ENCODE measurements at places on chromosomes 7 and 10.

DNA sequence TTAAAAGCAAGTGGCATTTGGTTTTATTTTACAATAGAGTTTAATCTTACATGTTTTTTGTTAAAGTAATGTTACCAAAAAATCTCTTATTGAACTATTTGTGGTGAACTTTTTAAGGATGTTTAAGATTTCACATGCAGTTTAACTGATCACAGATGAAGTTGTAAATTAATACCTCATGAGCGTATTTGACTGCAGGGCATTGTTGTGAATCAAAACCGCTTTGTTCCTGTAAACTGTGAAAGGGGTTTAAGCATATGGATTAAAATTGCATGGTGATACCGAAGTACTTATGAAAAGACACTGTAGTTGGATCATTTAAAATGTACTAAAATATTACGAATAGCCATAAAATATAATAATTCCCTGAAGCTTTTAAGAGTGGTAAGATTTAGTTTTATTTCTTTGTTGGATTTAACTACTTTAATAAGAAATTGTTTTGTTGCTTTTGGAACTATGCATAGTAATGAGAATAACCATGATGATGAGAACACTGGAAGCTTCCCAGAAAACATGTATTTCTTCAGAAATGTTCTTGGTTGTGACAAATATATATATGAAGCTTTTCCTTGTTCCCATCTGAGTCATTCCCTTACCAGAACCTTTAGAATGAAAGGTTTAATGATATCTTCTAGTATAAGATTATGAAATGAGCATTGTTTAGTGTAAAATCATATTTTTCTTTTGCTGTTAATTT lies 131.3 kb downstream of the ADK start:
- H3K27ac ChIP-seq: no peak overlapping the region
- no peak overlapping the region for H3K4me3 ChIP-seq
- H3K36me3 ChIP-seq: no peaks in the 10 kb centered on the region

GRCh38 chr7:4083513-4083912 lies 598.6 kb upstream of the FOXK1 start:
- peaks cover 8% of the 10 kb centered on the region for H3K36me3 ChIP-seq
- no peaks in the 10 kb centered on the region for H3K27me3 ChIP-seq
- H3K4me1 ChIP-seq: no peaks in the 10 kb centered on the region
- H3K27ac ChIP-seq: no peak overlapping the region

- no peak overlapping the region for H3K4me3 ChIP-seq
- H3K4me1 ChIP-seq: peaks cover 20% of the 10 kb centered on the region
- H3K27ac ChIP-seq: no peak overlapping the region
- H3K36me3 ChIP-seq: peaks cover 35% of the 10 kb centered on the region
- DNase-seq: no peak
- H3K27me3 ChIP-seq: no peaks in the 10 kb centered on the region
Observed at GRCh38 chr7:107944411-107945169, 53.6 kb downstream of the DLD start.

DNA sequence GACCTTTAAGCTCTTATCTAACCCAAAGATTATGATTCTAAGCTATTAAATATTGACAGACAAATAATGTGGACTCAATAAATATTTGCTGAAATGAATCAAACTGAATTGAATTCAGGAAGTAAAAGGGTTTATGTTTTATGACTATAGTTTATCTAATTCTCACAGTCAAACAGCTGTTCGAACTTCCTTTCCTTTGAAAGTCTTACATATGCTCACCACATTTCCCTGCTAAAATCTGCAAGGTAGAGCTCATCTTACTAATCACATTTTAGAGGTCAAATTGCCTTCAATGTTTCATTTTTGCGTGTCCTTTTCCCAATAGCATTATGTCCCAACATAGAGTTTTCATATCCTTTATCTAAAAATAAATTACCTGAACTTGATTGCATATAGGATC lies 154.9 kb upstream of the PPP1R3A start:
- H3K27me3 ChIP-seq: no peaks in the 10 kb centered on the region
- H3K27ac ChIP-seq: no peak overlapping the region
- H3K36me3 ChIP-seq: no peaks in the 10 kb centered on the region
- DNase-seq: no peak
- no peak overlapping the region for H3K4me3 ChIP-seq

- no peaks in the 10 kb centered on the region for H3K36me3 ChIP-seq
- H3K4me1 ChIP-seq: peaks cover 13% of the 10 kb centered on the region
- no peak overlapping the region for H3K27ac ChIP-seq
- peak overlapping the region; percentile 59 for H3K4me3 ChIP-seq
- H3K27me3 ChIP-seq: peaks cover 5% of the 10 kb centered on the region
- DNase-seq: peak; percentile 81
Observed at GRCh38 chr7:131110297-131111080, 217.2 kb upstream of the MKLN1 start.

GRCh38 chr10:17659365-17659764 lies 15.4 kb downstream of the STAM start:
- H3K27me3 ChIP-seq: no peaks in the 10 kb centered on the region
- no peak for DNase-seq
- H3K27ac ChIP-seq: no peak overlapping the region
- no peak overlapping the region for H3K4me3 ChIP-seq
- H3K4me1 ChIP-seq: peaks cover 5% of the 10 kb centered on the region

DNA sequence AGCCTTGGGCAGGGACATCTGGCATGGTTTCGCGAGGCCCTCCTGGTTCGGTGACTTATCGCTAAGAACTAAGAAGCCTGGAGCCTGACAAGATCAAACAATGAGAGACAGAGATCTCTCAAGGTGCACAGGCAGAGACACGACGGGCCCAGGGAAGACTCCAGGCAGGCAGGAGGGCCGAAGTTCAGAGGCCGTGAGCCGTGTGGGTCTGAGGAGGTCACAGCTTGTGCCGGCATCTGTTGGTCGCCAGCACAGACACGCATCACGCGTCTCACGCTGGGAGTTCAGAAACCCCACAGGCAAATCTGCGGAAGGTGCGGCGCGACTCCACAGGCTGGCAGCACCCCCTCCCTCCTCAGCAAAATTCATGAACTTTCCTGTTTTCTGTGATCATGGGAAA lies 314.0 kb downstream of the DNAJB6 start:
- no peaks in the 10 kb centered on the region for H3K36me3 ChIP-seq
- H3K4me1 ChIP-seq: no peaks in the 10 kb centered on the region
- H3K27ac ChIP-seq: no peak overlapping the region
- no peaks in the 10 kb centered on the region for H3K27me3 ChIP-seq
- DNase-seq: no peak

- H3K27ac ChIP-seq: no peak overlapping the region
- DNase-seq: no peak
- H3K27me3 ChIP-seq: no peaks in the 10 kb centered on the region
- no peak overlapping the region for H3K4me3 ChIP-seq
- no peaks in the 10 kb centered on the region for H3K36me3 ChIP-seq
Observed at GRCh38 chr7:48643431-48644013, 280.8 kb upstream of the CDC14C start.

- no peak overlapping the region for H3K4me3 ChIP-seq
- no peaks in the 10 kb centered on the region for H3K27me3 ChIP-seq
- peaks cover 31% of the 10 kb centered on the region for H3K36me3 ChIP-seq
- DNase-seq: no peak
Observed at GRCh38 chr7:4129481-4130122, 552.5 kb upstream of the FOXK1 start.
